ENCODE measurements at places on chromosomes 4 and X.
A peak's percentile ranks its signal among the peaks of the same experiment; 100 is the strongest.

DNA sequence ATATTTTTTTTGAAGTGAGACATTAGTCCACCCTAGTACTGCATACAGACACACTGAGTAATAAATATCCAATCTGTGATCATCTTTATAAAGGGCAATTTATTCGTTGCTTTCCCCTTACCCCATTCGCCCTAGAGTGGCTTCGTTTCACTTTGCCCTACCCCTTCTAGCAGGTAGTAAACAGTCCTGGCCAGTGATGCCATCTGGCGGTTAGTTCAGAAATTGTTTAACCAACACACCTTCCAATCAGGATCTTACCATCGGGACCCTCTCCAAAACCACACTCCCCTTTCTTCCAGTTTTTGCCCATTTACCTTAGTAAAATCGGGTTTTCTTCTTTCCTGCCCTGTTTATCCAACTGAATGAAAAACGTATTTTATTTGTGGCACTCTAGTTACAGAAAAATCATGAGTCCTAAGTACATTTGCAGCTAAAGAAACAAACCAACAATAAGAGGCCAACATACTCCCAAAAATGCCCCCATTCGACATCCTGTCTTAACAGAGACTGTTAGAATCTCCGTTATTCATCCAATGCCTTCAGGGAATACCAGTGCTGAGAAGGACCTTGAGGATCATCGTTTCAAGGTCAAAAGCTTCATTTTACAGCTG lies 2.2 kb downstream of the PPA2 start:
- peak; percentile 83 for DNase-seq

DNA sequence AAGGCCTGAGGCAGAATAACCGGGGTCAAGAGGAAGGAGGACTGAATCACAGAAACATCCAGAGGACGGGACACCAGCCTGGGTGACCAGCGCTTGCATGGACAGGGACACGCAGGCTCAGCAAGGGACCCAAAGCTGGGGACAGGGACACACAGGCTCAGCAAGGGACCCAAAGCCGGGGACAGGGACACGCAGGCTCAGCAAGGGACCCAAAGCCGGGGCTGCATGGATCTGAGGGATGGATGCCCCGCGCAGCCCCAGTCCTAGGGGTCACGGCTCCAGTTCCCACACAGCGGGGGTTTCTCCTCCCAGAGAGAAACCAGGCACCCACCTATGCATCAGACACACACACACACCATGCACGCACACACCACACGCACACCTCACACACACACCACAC lies 32.5 kb downstream of the FAM53A start:
- DNase-seq = no peak

GRCh38 chr4:6620891-6621555 lies 19.5 kb upstream of the MRFAP1 start:
- DNase-seq = no peak

DNA sequence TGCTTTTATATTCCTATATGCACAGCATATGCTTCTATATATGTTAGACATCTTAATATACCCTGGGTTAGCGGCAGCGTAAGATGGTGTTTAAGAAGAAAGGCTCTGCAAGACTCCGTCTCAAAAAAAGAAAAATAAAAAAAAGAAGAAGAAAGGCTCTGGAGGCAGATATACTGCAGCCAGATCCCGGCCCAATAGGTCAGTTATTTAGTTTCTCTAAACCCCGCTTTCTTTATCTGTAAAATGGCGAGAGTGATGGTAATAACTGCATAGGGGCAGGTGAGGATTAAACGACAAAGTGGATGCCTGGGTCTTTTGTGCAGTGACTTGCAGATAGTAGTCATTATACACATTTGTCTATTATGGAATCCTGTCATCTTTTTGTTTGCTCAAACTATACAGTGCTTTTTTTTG lies 115.2 kb downstream of the NAA11 start:
- no peak for DNase-seq

GRCh38 chr4:18981234-18981615 lies 959.7 kb upstream of the LCORL start:
- DNase-seq = no peak

DNA sequence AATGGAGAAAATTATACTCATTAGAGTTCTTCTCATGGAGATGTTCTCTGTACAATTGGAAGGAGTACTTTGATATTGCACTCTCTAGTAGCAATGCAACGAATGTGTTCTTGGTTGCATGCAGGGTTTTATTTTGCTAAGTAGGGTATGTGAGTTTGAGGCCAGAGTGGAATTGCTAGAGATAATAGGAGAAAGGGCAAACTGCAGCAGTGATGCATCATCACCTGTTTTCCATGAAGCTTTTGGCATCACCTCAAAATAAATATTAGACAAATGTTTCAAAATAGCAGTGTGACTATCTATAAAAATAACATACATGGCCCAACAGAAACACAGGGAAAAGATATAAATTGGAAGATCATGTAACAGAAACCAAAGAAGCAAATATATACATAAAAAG lies 93.3 kb downstream of the TIGD2 start:
- peak; percentile 91 for DNase-seq

- peak; percentile 94 for DNase-seq
Observed at GRCh38 chrX:54808605-54809483, 1.3 kb downstream of the MAGED2 start.

DNA sequence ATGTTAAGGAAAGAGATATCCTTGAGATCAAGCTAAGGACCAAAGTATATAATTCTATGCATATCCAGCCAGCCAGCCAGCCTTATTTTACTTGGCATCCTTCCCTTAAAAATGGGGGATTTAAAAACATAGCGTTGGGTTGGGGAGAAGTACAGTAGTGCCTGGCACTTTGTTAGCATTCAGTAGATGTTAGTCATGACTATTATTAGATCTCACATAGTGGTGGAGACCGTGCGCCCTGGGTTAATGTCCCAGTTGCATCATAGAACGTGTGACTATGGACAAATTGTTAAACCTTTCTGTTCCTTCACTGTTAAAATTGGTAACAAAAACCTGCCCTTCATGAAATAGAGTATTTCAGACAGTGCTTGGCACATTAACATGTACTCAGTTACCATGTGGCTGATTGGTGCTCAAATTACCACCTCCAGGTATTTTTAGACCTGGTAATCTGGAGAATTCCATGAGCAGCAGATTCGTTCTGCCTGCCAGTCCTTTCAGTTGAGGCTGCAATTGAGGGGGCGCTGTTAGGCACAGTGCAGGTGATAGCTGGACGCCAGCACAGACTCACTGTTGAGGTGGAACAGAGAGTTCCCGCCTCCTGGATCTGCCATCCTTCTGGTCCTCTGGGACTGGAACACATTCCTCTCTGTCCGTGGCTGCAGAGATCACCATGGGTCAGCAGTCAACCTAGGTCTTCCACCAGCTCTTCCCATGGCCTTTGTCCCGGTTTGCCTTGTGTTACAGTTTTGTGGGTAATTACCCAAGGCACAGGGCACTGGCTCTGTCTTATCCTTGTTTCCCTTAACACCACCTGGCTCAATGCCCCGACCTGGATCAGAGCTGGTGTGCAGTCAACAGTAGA lies 31.7 kb downstream of the RBBP7 start:
- DNase-seq = peak; percentile 80

- DNase-seq = no peak
Observed at GRCh38 chr4:162847945-162848549, 318.6 kb downstream of the NAF1 start.

- no peak for DNase-seq
Observed at GRCh38 chr4:10620935-10621488, 63.6 kb downstream of the CLNK start.

- DNase-seq = no peak
Observed at GRCh38 chr4:8603931-8604330, 11.4 kb downstream of the CPZ start.

DNA sequence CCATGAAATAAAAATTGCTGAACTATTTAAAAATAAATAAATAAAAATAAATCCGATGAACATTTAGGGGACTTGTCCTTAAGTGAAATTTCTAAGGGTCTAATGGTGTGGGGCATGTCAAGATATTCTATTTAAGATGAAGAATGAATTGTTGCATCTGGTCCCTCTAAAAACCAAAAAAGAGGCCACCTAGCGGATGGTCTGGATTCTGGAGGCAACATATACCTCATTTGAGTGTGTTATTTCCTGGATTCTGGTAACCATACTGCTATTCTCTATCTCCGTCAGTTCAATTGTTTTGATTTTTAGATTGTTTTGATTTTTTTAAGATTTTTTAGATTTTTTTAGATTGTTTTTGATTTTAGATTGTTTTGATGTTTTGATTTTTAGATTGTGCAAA lies 28.3 kb downstream of the AGTR2 start:
- no peak for DNase-seq

Data from dermis microvascular lymphatic vessel endothelial cell (primary cell).